ENCODE measurements at places on chromosomes 7 and 10.

- no peak for DNase-seq
Observed at GRCh38 chr10:27659786-27660185, 85.8 kb downstream of the MKX start.

DNA sequence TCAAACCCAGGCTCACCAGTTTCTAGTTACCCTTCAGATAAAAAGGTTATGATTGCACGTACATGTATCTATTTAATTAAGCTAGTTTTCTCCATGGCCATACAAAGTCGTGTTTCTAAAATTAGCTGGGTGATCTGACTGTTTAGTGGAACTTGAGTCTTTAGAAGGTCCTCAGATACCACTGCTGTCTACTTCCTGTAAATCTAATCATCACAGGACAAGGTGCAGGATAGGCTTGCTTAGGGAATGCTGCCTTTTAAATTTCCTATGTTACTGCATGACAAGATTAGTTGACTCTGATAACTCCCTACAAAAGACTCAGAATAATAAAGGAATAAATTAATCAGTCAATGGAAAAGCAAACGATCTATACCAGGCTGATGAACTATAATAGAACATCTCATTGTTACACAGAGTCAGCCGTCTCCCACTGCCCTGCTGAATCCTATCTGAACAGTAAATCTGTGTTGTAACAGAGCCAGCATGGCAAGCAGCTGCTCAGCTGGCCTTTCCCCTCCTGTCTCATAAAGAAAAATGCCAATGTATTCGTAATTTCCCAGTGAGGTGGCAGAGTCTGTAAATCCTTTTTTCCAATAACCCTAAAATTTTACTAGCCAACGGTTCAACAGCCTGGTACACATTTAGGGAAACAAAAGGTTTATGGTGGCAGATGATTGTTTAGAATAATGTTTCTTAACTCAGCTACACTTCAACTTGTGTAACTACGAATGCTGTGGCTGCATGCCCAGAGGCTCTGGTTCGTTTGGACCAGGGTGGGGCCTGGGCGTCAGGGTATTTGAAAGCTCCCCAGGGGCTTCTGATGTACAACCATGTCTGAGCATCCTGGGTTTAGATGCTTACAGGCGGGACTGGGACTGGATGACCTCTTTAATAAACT, 318.0 kb downstream of the PAXIP1 start:
- DNase-seq = no peak

DNA sequence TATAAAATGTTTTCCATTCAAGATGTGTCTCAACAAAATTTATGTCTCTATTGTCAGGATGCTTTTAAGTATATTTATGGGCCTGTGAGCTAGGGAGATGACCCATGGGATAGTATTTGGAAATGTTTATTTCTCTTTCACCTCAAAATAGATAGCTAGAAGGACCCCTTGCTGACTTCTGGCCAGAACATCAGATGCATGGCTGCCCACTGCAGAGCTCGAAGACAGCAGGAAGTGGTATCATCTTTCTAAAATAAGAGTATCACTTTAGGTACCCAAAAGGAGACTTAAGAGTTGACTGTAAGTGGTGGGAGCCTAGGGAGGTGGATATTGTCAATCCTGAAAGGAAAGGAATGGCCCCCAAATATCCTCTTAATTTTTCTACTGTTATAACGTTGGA, 264.4 kb downstream of the NEBL start:
- DNase-seq = no peak

- DNase-seq = no peak
Observed at GRCh38 chr7:21086688-21087087, 300.0 kb upstream of the SP8 start.

DNA sequence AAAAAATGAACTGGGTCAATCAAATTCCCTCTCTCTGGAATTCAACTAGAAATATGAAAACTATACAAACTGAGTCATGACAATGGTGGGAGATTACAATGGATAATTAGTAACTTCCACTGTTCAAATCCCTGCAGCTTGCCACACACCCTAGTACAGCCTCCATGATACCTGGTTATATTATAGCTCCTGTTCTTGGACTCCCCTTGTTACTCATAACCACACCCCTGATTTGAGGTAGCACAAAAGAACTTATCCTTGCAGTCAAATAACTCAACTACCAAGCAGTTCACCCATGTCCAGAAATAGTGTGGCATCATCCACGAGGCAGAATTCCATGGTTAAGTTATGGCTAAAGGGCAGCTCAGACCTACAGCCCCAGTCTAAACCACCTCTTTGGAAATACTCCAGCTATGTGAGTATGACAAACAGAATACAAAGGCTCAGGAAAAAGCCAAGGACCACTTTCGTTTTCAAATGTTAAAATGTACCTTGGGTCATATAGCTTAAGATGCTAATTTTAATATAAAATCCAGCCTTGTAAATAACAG, 164.7 kb downstream of the CPEB3 start:
- DNase-seq = no peak

- DNase-seq = peak; percentile 87
Observed at GRCh38 chr7:23277359-23277989, 21.7 kb upstream of the MALSU1 start.

DNA sequence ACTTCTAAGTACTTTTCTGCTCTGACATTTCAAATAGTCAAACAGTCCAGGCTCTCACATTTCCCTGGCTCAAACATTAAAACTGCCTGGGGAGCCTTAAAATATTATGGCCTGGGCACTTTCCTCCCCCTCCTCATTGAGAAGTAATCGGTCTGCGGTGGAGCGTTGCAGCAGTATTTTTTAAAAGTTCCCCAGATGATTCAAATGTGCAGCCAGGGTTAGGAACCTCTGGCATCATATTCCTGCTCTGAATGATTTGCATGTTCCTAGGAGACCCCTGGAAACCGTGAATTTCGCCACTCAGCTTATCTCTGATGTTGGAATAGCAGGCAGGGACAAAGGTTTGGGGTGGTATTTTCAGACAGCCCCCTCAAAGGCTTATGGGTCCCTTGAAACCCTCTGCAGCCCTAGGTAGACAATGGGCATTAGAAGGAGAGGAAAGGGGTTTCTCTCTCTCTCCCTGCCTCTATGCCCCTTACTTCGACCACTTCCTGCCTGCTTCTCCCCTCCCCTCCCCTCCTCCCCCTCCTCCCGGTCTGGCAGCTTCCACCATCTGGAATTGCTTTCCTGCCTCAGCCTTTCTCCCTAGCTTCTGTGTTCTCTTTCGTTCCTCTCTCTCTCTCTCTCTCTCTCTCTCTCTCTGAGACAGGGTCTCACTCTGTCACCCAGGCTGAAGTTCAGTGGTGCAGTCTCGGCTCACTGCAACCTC, 622.2 kb downstream of the GALNT17 start:
- DNase-seq = no peak

GRCh38 chr7:117567781-117568180, 88.0 kb downstream of the CFTR start:
- DNase-seq = no peak

- DNase-seq = no peak
Observed at GRCh38 chr7:142000244-142000643, 4.6 kb downstream of the MGAM start.

DNA sequence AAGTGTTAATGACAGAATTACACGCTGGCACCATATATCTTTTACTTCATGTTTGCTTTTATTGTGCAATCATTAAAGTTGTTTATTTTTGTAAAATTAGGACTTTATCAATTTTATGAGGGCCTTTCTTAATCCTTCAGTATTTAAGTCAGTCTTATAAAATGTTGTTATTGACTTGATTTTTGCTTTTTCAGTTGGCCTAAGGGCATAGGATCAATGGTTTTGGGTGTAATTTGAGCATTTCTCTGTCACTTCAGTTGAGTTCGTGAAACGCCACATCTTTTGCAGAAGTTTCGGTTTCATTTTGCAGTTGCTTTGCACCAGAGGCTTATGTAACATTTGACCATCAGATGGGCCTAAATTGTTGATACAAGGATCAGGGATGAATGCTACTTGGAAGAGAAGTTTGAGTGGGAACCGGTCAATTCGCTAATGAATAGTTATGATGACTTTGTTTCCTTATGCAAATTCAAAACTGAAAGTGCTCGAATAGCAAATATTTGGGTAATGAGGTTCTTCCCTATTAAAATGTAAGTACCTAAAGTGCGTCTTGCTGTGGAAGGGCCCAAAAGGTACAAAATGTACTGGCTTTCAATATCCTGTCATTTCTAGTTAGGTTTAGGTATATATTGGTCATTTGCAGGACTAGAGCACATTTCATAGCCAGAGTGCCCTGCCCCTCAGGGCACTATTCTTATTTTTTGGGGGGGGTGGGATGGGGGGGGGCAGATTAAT, 340.9 kb downstream of the LRMDA start:
- no peak for DNase-seq

DNA sequence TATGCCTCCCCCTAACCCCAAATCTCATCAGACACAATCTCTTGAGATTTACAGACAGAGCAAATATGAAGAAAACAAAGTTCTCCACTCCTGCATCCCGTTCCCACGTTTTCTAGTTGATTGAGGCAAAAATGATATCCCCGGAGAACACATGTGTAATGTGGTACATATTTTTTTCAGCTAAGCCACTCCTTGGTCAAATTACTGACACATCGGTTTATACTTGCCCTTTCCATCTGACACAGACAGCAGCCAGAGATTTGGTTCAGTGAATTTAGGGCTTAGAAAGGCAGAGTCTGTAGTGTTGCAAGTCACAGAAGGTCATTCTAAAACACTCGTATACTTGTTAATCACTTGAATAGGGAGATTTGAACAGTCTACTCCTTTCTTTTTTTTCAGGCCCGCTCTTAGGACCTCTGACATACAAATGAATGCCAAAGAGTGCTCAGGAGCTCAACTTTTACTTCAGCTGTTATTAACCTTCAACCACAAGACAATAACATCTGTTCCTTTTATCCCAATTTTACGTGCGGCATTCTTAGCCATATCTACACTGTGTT, 1.8 kb upstream of the DDX50 start:
- DNase-seq = no peak

- peak; percentile 89 for DNase-seq
Observed at GRCh38 chr7:135672560-135673359, 10.4 kb downstream of the STMP1 start.

Measured in adipocyte (in vitro differentiated cells).